Ascending aorta (tissue), 2 donors: ENCODE measurements at places on chromosomes 5 and 9.

GRCh38 chr9:135224921-135225541 lies 137.6 kb downstream of the OLFM1 start:
- H3K27me3 ChIP-seq, result no peaks in the 10 kb centered on the region
- H3K4me3 ChIP-seq, result no peak overlapping the region
- H3K27ac ChIP-seq, result no peak overlapping the region
- H3K36me3 ChIP-seq, result no peaks in the 10 kb centered on the region
- H3K4me1 ChIP-seq, result no peaks in the 10 kb centered on the region

GRCh38 chr5:143436871-143437270 lies 33.4 kb upstream of the NR3C1 start:
- H3K4me3 ChIP-seq, result no peak overlapping the region
- no peaks in the 10 kb centered on the region for H3K4me1 ChIP-seq
- H3K27ac ChIP-seq, result no peak overlapping the region
- no peak for DNase-seq

DNA sequence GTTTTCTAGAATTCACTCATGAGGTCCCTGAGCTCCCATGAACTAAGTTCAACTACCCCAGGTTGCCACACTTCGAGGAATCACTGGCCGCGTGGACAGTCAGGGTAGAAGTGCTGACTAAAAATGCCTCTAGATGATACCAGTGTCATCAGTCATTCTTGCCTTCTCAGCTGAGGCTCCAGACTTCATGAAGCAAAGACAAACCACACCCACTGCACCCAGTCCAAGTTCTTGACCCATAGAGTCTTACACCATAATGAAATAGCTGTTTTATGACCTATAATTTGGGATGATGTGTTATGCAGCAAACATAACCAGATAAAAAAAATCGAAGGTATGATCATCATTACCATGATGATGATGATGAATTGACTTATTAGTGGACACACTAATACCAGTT lies 632.9 kb upstream of the TLE4 start:
- no peaks in the 10 kb centered on the region for H3K36me3 ChIP-seq
- no peaks in the 10 kb centered on the region for H3K27me3 ChIP-seq
- no peak overlapping the region for H3K4me3 ChIP-seq
- no peak overlapping the region for H3K27ac ChIP-seq

GRCh38 chr9:16309082-16309468 lies 561.4 kb downstream of the BNC2 start:
- no peak overlapping the region for H3K27ac ChIP-seq
- no peaks in the 10 kb centered on the region for H3K36me3 ChIP-seq
- no peak overlapping the region for H3K4me3 ChIP-seq
- DNase-seq, result no peak
- no peaks in the 10 kb centered on the region for H3K27me3 ChIP-seq

DNA sequence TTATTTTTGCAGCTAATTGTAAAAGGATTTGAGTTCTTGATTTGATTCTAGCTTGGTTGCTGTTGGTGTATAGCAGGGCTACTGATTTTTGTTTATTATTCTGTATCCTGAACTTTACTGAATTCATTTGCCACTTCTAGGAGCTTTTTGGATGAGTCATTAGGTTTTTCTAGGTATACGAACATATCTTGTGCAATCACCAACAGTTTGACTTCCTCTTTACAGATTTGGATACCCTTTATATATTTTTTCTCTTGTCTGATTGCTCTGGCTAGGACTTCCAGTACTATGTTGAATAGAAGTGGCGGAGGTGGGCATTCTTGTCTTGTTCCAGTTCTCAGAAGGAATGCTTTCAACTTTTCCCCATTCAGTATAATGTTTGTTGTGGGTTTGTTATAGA lies 210.8 kb downstream of the FGF10 start:
- no peaks in the 10 kb centered on the region for H3K36me3 ChIP-seq
- DNase-seq, result no peak
- no peaks in the 10 kb centered on the region for H3K27me3 ChIP-seq

GRCh38 chr9:88291056-88291455 lies 97.2 kb upstream of the SPIN1 start:
- H3K27ac ChIP-seq, result no peak overlapping the region
- H3K4me3 ChIP-seq, result no peak overlapping the region
- no peak for DNase-seq

DNA sequence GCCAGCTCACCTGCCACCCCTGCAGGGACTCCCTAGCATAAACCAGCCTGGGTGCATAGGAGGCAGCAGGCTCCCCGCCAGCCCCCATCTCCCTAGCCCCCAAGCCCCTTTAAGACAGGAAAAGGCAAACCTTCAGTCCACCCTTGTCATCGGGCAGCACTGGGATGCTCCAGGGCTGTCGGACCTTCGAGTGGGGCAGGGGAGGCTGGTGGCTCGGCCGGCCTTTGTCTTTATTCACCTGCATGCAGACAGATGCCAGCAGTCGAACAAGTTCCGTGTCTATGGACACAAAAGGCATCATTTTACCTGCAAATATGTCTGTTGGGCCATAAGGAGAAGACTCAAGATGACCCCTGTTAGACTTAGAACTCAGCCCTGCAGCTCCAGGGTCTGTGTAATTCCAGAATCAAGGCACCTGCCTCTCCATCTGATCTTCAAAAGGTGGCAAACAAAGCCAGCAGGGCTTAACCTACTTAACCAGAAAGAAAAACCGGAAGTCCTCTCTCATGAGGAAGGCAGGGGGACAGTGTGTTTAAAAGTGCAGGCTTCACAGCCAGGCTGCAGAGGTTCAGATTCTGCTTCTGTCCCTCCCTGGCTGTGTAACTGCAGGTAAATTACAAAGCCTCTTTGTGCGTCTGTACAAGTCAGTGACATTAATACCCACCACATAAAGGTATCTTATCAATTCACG lies 16.2 kb downstream of the ANKS6 start:
- no peak overlapping the region for H3K27ac ChIP-seq
- H3K36me3 ChIP-seq, result no peaks in the 10 kb centered on the region
- no peak overlapping the region for H3K4me3 ChIP-seq
- H3K27me3 ChIP-seq, result no peaks in the 10 kb centered on the region
- no peaks in the 10 kb centered on the region for H3K4me1 ChIP-seq

DNA sequence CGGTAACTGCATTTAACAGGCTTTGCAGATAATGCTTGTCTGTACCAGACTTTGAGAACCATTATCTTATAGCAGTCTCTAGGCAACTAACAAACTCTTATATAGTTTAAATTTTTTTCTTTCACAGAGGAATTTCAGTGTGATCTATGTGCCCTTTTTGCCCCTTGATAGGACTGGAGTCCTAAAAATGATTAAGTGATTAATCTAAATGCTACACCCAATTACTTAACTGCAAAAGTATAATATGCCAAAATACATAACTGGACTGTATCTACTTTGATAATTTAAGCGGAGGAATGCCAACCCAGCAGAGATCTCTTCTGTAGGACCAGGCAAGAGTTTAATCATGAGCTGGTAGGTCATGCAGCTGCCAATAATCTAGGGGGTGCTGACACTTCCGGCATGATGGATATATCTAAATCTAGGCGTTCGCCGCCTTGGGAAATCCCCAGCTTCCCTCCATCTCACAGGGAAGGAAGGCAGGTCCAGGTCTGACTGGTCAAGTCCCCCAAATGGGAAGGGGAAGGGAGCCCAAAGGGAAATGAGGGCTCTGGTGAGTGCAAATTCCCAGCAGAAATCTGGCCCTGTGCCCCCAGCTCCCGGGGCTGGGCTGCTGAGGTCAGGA lies 205.6 kb downstream of the GAPVD1 start:
- H3K4me3 ChIP-seq, result no peak overlapping the region
- H3K27ac ChIP-seq, result no peak overlapping the region
- DNase-seq, result no peak
- no peaks in the 10 kb centered on the region for H3K4me1 ChIP-seq
- H3K36me3 ChIP-seq, result peaks cover 16% of the 10 kb centered on the region

GRCh38 chr5:96933764-96934707 lies 1.8 kb upstream of the LNPEP start:
- H3K27me3 ChIP-seq, result no peaks in the 10 kb centered on the region
- H3K27ac ChIP-seq, result peak overlapping the region; percentile 94
- no peak for DNase-seq
- H3K4me1 ChIP-seq, result peaks cover 10% of the 10 kb centered on the region
- peak overlapping the region; percentile 90 for H3K4me3 ChIP-seq

GRCh38 chr5:137470111-137470920 lies 28.8 kb downstream of the SPOCK1 start:
- H3K4me3 ChIP-seq, result no peak overlapping the region
- no peaks in the 10 kb centered on the region for H3K27me3 ChIP-seq
- no peaks in the 10 kb centered on the region for H3K4me1 ChIP-seq
- H3K27ac ChIP-seq, result no peak overlapping the region
- DNase-seq, result no peak

- no peak overlapping the region for H3K4me3 ChIP-seq
- no peaks in the 10 kb centered on the region for H3K27me3 ChIP-seq
- H3K4me1 ChIP-seq, result peaks cover 10% of the 10 kb centered on the region
- H3K27ac ChIP-seq, result no peak overlapping the region
- no peak for DNase-seq
Measured at GRCh38 chr5:959581-960531, 48.7 kb upstream of the NKD2 start.

DNA sequence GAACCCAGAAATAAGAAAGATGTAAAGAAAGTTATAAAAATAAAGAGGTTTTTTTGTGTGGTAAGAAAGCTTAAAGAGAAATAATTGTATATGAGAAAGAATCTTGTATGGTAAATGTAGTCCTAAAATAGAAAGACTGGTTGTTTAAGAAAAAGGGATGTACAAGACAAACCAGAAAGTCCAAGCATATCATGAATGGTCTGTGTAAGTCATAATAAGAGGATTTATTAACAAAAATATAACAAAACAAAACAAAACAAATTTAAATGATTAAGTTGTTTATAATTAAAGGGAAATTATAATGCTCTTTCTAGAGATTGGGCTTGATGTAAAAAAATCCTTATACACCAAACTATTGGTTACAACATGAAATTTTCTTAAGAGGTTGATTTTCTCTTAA lies 590.4 kb upstream of the PTGER4 start:
- no peaks in the 10 kb centered on the region for H3K4me1 ChIP-seq
- no peak for DNase-seq
- H3K27me3 ChIP-seq, result no peaks in the 10 kb centered on the region
- no peaks in the 10 kb centered on the region for H3K36me3 ChIP-seq

- H3K27ac ChIP-seq, result no peak overlapping the region
- no peak overlapping the region for H3K4me3 ChIP-seq
- no peaks in the 10 kb centered on the region for H3K36me3 ChIP-seq
- H3K27me3 ChIP-seq, result no peaks in the 10 kb centered on the region
- H3K4me1 ChIP-seq, result peaks cover 5% of the 10 kb centered on the region
Measured at GRCh38 chr9:136367296-136368145, 4.0 kb upstream of the DNLZ start.

GRCh38 chr5:7087719-7088297 lies 308.1 kb upstream of the ADCY2 start:
- H3K27me3 ChIP-seq, result no peaks in the 10 kb centered on the region
- no peaks in the 10 kb centered on the region for H3K4me1 ChIP-seq
- H3K36me3 ChIP-seq, result no peaks in the 10 kb centered on the region
- no peak overlapping the region for H3K4me3 ChIP-seq
- no peak overlapping the region for H3K27ac ChIP-seq

DNA sequence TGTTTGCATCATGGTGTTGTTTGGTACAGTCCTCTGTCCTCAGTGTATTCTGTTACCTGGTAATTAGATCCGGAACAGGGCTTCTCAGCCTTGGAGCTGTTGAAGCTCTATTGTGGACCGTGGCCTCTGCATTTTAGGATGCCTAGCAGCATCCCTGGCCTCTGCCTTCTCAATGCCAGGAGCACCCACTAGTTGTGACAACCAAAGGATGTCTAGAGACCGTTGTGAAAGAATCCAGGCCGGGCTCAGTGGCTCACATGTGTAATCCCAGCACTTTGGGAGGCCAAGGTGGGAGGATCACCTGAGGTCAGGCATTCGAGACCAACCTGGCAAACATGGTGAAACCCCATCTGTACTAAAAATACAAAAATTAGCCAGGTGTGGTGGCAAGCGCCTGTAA lies 159.6 kb downstream of the CACNA1B start:
- H3K4me1 ChIP-seq, result no peaks in the 10 kb centered on the region
- H3K27me3 ChIP-seq, result no peaks in the 10 kb centered on the region
- no peak overlapping the region for H3K27ac ChIP-seq
- no peak overlapping the region for H3K4me3 ChIP-seq
